ENCODE measurements at places on chromosomes 2 and 18. TPM values are rescaled to one million over a fixed set of nuclear protein-coding genes. Genes with fewer than 3 reads are reported as not detected.

Gene SH3YL1
- 9.8 TPM for total RNA-seq

- H3K4me1 ChIP-seq = peaks cover 10% of the 10 kb centered on the region
- no peak overlapping the region for H3K4me3 ChIP-seq
- H3K36me3 ChIP-seq = no peaks in the 10 kb centered on the region
- no peaks in the 10 kb centered on the region for H3K27me3 ChIP-seq
- H3K27ac ChIP-seq = no peak overlapping the region
These were observed 32.4 kb downstream of the TMEM177 start for GRCh38 chr2:119711352-119711751.

- H3K4me3 ChIP-seq = no peak overlapping the region
- H3K4me1 ChIP-seq = peaks cover 6% of the 10 kb centered on the region
- H3K27me3 ChIP-seq = no peaks in the 10 kb centered on the region
- no peaks in the 10 kb centered on the region for H3K36me3 ChIP-seq
- DNase-seq = no peak
These were observed 47.5 kb upstream of the RIOK3 start for GRCh38 chr18:23405636-23406035.

- H3K27me3 ChIP-seq = peaks cover 59% of the 10 kb centered on the region
- no peak overlapping the region for H3K4me3 ChIP-seq
- DNase-seq = no peak
- H3K36me3 ChIP-seq = no peaks in the 10 kb centered on the region
These were observed 5.9 kb upstream of the MAL start for GRCh38 chr2:95019572-95019971.

Gene NCKAP1
- 142 TPM for total RNA-seq

- no peaks in the 10 kb centered on the region for H3K4me1 ChIP-seq
- H3K27ac ChIP-seq = no peak overlapping the region
- no peaks in the 10 kb centered on the region for H3K27me3 ChIP-seq
- H3K4me3 ChIP-seq = no peak overlapping the region
- DNase-seq = no peak
These were observed 14.6 kb downstream of the SCLY start for GRCh38 chr2:238075397-238075796.

DNA sequence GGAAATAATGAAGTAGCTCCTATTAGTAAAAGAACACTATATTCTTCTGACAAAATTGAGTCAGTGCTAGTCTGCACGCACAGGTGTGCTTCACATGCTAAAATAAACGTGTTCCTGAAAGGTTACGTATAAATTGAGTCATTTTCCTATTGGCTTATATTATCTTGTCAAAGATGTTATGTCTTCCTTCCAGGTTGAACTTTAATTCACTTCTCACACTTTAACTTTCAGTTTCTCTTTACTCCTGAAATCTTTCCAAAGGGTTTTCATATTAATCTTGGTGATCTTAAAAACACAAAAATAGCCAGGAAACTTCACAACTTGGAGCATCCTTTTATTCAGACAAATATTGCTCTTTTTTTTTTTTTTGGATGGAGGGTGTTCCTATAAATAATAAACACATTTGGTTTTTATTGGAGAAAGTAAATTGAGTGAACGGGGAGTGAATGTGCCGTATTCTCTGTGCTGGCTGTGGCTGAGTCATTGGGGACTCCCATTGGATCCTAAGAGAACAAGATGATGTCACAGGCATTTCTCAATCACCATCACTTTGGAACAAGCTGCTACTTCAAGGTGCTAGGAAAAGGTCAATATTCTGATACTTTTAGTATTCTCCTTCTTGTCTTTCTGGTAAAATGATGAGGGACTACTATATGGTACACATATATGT is 150.2 kb upstream of the SPATS2L start:
- H3K36me3 ChIP-seq = no peaks in the 10 kb centered on the region
- DNase-seq = no peak
- no peaks in the 10 kb centered on the region for H3K27me3 ChIP-seq
- H3K4me3 ChIP-seq = peak overlapping the region; percentile 54

DNA sequence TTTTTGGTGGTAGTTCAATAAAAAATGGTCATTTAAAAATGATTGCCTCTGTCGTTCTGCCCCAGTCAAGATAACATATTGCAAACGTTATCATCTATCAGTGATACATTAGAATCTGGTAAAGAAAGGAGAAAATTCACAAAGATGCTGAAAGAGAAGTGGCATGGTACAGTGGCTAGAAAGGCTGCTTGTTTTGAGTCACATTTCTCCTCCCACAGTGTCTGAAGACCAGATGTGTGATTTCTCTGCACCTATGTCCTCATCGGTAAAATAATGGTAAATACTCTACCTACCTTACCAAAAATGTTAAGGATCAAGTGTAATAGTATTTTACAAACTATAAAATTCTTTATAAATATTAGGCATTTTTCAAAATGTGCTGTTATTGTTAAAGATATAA is 76.1 kb upstream of the NOSTRIN start:
- H3K27ac ChIP-seq = no peak overlapping the region
- DNase-seq = no peak
- H3K4me3 ChIP-seq = no peak overlapping the region
- H3K36me3 ChIP-seq = no peaks in the 10 kb centered on the region

GRCh38 chr2:89837962-89838625 is 1146.6 kb downstream of the RPIA start:
- no peaks in the 10 kb centered on the region for H3K27me3 ChIP-seq
- no peak for DNase-seq
- no peaks in the 10 kb centered on the region for H3K36me3 ChIP-seq
- no peak overlapping the region for H3K4me3 ChIP-seq

Gene PDE11A
- 2.5 TPM for total RNA-seq

DNA sequence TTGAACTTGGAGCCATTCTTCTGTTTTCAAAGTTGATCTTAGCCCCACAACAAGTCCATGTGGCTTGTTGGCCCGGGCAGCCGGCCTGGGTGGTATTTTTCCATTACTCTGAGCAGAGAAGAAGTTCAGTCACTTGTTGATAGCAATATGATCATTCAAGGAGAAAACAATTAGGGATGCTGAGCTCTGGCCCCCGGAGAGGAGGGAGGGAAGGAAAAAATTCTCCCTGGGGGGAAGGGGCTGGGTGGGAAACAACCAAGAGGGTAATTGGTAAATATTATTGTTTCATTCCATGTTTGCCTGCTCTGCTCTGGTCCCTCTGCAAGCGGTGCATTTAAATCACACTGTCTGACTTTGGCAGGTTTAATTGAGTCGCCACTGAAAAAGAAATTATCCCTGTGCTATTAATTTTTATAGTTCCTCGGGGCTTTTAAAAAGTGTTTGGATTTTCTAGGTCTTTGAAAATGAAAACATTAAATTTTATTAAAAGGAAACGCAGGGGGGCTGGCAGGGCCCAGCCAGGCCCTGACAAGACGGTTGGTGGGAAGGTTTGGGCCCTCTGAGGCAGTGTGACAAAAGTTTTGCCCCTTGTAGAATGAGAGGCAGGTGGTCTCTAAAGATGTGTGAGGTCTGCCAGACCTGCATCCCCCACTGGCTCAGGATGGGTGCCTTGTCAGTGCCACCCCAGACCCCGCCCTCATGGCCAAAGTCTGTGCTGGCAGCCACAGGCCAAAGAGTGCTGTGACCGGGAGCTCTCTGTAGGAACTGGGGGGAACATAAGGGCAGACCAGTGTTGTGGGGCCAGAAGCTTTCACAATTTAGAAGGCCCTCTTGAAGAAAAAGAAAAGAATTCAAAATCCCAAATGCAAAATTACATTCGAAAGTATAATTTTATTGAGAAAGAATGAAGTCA is 52.5 kb upstream of the SLC14A2 start:
- H3K4me3 ChIP-seq = no peak overlapping the region
- H3K27me3 ChIP-seq = peaks cover 12% of the 10 kb centered on the region
- H3K4me1 ChIP-seq = peaks cover 12% of the 10 kb centered on the region

DNA sequence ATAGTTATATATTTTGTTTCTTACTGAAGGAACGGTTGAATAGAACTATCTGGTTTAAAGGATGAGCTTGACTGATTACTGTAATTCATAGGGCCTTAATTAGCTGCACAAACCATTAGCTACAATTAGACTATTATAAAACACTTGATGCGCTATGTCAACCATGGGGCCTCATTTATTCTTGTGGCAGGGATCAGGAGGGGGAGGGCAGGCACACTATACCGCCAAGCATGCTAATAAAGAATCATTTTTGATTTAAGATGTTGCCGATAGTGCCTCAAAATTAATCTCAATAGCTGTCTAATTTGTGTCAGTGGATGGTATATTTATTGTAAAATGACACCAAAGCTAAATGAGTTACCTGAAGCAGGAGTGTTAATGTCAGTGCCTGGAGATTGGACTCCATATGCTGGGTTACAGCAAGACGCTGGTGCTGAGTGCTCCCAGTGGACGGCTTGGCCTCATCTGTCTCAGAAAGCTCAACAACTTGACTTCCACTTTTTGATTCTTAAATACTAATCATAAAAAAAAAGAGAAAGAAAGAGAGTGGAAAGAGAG is 1007.0 kb upstream of the CELF4 start:
- H3K4me1 ChIP-seq = no peaks in the 10 kb centered on the region
- DNase-seq = no peak
- H3K36me3 ChIP-seq = no peaks in the 10 kb centered on the region
- no peak overlapping the region for H3K27ac ChIP-seq

DNA sequence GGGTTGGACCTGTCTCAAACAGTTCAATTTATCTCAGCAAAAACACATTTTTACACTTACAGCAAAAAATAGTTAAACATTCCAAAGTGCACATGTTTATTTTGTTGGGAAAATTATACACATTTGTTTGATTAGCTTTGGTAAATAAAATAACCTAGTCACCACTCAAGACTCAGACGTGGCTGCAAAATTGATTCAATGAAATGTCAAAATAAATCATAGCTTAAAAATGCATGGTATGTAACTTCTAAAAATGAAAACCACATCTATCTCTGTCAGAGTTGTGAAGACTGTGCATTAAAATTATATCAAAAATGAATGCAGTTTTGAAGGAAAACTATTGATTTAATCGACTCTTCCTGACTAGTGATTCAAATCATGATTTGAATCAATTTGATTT is 56.7 kb downstream of the GALNT14 start:
- H3K4me1 ChIP-seq = peaks cover 8% of the 10 kb centered on the region
- no peak for DNase-seq
- peaks cover 16% of the 10 kb centered on the region for H3K27me3 ChIP-seq
- no peaks in the 10 kb centered on the region for H3K36me3 ChIP-seq
- no peak overlapping the region for H3K4me3 ChIP-seq

Gene SLC9A4
- total RNA-seq = not detected
